ENCODE measurements at places on chromosomes 1 and 21.

- peak; percentile 20 for DNase-seq
These were observed 21.2 kb downstream of the OVGP1 start for GRCh38 chr1:111406321-111406768.

DNA sequence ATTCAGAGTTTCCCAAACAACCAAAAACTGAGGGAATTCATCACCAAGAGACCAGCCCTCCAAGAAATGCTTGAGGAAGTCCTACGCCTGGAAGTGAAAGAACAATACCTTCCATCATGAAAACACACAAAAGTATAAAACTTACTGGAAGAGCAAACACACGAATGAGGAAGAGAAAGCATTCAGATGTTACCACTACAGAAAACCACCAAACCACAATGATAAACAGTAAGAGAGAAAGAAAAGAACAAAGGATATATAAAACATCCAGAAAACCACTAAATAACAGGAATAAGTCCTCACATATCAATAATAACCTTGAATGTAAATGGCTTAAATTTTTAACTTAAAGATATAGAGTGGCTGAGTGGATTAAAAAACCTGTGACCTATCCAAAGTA, 58.5 kb upstream of the BCL10 start:
- DNase-seq, result no peak

DNA sequence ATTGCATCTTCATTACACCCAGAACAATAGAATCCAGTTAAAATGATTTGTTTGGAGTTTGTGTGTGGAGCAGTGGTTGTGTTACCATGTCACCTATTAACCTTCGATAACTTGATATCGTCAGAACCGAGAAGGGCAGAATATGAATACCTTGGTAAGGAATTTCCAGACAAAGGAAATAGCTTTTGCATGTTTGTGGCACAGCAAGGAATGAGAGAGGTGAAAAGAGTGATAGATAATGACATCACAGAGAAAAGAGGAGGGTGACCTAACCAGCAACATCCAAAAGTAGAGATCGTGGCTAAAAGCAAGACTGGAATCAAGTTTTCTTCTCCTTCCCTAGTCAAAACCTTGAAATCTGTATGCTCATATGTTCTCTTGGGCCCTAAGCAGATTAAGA, 244.6 kb upstream of the NEGR1 start:
- DNase-seq, result no peak

DNA sequence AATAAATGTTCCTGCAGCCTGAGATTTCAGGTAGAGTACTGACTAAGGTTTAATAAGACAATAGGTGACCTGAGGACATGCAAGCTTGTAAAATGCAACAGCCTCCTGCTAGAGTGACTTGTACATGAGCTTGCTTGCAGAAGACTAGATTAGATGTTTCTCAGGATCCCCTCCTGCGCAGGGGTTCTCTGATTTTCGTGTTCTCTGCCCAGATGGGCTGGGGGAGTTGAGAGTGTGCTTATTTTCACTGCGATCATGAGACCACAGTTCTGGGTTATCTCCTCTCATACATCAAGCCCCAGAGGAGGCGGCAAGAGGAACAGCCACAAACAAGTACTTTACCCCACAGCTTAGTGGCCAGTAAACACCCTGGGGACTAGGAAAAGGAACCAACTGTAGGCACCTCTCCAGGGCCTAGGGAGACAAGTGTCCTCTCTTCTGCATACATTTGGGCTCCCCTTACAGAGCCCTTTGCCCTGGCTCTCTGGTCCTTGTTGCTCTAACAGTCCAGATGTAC, 8.0 kb downstream of the TMEM81 start:
- DNase-seq, result no peak

GRCh38 chr1:53956308-53957168, 10.4 kb downstream of the LRRC42 start:
- DNase-seq, result no peak

GRCh38 chr1:119784191-119784781, 15.6 kb upstream of the HMGCS2 start:
- no peak for DNase-seq

- DNase-seq, result no peak
These were observed 105.0 kb downstream of the SIM2 start for GRCh38 chr21:36803816-36804439.

DNA sequence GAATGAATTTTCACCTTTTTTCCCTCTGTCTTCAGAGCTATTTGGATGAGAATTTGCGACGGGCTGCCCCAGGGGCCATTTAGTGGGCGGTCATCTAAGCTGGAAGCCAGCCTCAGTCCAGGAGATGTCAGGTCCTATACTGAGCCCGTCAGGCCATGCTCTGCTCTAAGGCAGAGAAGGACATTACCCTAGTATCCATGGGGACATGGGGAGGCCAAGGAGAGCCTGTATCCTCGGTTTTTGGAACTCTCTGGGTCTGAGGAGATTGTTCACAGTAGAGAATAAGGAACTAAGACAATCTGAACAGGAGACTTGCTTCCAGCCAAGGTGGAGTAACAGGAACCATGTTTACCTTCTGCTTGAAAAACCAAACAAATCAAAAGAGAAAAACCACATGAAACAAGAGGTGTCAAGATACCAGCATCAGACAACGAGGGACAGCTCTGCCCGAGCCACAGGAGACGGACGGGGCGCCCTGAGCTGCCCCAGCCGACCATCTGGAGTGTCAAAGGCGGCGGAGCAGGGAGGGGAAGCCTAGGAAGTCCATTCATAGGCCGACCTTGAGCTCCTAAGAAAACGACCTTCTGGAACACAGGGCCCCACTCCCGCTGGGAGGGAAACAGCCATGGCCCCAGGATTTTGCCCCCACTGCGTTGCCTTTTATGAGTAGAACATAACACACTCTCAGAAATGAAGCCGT, 20.0 kb upstream of the ADARB1 start:
- no peak for DNase-seq

DNA sequence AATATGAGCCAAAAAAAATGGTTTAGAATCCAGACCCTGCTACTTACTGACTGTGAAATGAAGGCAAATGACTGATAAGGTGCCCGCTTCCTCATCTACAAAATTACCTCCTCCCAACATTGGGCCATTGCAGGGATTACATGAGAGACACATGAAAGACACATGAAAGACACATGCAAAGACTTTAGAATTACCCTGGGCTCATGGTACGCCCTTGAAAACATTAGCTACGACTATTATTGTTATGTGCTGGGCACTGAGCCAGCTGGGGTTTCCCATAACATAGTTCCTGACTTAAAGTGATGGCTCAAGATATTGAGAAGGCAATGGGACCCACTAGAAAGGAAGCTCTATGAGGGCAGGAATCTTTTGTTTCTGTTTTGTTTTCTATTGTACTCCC, 43.7 kb upstream of the KANK4 start:
- no peak for DNase-seq

- DNase-seq, result no peak
These were observed 3.9 kb downstream of the NEGR1 start for GRCh38 chr1:72278461-72278860.

DNA sequence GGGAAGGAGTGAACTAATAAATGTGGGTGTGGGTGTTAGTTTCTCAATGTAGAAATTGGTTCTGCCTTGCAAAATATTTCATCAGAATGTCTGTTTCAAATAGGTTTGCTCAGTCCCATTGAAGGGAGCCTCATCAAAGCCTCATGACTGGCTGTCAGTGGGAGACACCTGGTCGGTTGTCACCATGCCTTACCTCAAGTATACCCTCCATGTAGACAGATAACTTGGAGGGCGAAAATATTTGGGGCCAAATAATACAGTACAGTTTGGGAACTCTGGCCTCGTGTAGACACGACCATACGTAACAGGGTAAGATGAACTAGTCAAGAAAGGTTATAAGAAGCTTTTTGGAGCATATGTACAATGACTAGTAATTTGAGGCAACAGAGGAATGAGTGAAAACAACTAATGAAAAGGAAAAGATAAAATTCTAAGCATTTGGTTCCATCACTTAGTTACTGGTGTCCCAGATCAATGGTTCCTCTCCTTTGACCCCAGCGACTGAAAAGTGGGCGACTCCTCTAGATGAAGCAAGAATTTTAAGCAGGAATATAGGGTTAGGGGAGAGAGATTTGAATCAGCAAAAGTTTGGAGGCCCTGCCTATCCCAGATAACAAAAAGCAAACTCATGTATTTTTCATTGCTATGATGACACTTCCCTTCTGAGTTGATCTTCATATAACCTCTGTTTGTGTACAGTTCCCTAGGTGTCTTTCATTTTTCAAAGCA, 163.9 kb downstream of the LRRC40 start:
- no peak for DNase-seq

All from stimulated activated CD4-positive, alpha-beta T cell treated with anti-CD3 and anti-CD28 coated beads, Interleukin-12 subunit alpha, Interleukin-12 subunit beta, amount 100 ng/mL, for 4 hours (primary cell).